ENCODE measurements at places on chromosomes 16 and 17. TPM values are rescaled to one million over a fixed set of nuclear protein-coding genes. Genes with fewer than 3 reads are reported as not detected.
A peak's percentile ranks its signal among the peaks of the same experiment; 100 is the strongest.

DNA sequence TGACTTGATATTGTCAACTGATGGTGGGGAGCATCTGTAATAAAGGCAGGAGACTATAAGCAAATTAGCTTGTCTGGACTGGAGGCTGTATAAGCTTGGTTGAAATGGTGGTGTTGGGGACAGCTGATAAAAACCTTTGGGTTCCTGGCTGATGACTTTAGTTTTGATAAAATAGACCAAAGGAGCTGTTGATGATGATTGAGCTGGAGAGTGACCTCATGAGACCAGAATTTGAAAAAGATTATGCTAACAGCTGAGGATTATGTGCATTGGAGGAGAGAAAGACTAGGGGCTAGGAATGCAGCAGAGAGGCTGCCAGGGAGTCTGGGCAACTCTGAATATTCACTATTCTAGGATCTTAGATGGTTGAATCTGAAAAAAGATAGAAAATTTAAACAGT, 8.7 kb upstream of the CDC27 start:
- peak; percentile 82 for DNase-seq

DNA sequence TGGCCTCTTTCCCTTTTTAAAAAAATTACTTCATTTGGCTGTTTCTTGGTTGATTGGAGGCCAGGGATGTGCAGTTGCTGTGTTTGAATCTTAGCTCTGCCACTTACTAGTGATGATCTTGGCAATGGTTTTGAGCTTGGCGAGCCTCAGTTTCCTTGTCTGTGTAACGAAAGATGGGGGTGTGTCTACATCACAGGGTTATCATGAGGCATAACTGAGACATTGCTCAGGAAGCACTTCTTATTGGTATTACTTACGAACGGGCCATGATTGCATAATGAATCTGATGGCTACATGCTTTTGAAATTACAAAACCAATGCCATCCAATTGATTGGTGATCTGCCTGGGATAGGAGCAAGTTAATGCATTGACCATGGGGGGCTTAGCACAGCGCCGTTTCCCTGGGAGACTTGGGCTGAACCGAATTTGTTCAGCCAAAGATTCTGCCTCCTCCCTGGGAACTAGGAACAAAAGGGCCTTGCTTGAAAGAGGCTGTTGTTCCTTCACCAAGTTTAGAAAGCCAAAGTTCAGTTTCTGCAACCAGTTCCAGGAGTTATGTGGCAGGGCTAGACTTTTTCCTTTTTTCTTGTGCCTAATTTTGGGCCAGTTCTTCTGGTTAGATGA, 21.9 kb downstream of the CMIP start:
- DNase-seq = no peak

DNA sequence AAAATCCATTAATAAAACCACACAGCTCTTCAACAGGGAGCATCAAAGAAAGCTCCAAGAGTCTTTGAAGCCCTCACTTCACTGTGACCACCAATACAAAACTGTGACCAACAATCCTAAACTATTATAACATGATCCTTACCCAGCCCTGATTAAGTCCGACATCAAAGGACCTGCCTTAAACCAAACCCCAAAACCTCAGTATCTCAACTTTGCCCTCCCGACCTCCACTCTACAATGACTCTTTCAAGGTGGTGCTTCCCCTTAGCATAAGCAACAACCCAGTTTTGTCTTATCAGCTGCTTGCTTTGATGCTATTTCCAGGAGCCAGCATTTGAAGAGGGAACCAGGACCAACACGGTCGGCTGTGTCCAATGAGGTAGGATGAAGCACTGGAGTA, 8.5 kb upstream of the PRSS22 start:
- no peak for DNase-seq

DNA sequence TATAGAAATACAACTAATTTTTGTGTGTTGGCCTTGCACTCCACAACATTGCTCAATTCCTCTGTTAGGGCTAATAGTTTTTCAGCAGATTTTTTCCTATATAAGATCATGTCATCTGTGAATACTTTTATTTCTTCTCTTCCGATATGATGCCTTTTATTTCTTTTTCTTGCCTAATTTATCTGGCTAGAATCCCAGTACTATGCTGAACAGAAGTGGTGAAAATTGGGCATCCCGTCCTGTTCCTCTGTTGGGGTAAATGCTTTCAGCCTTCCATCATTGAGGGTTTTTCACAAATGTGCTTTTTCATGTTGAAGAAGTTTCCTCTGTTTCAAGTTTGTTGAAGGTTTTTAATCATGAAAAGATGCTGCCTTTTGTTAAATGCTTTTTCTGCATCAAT, 22.7 kb upstream of the TNFRSF13B start:
- no peak for DNase-seq

GRCh38 chr16:75065149-75065505, 51.5 kb downstream of the LDHD start:
- DNase-seq = no peak

DNA sequence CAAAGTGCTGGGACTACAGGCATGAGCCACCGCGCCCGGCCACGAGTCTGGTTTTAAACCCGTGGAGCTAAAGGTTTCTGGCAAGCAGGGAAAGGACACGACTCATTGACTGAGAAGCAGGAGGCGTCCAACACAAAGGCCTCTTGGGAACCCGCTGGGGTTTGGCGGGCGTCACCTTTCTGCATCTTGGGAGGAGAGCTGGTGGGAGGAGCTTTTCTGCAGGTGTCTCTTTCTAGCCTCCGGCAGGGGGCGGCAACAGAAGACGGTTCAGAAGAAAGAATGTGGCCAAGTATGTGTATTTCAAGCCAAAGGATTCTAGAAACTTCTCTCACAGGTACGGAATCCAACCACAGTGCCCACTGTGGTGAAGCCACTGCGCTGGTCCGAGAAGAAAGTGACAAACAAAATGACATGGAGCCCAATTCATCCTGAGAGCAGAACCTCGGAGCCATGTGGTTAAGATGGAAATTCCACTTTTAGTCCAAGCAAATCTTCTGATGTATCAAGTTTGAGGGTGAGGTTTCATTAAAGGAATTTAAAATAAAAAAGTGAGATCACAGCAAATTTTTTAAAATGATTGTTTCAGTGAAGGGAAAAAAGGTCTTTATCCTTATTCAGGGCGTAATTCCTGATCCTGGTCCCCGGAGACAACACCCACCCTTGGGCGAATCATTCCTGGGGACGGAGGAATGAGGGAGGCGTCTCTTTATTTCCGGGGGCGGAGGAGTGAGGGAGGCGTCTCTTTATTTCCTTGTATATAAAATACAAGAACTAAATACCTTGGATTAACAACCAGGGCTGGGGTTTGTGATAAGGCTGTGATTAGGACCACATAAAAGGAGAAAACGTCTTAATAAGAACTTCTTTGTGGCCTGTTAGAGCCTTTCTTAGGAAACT, 97.6 kb downstream of the MRM3 start:
- peak; percentile 82 for DNase-seq

PLA2G10 gene
- not detected for total RNA-seq

SLC52A1 gene
- total RNA-seq = not detected
